ENCODE measurements at places on chromosomes 12 and 14.

GRCh38 chr14:90576981-90577660, 180.3 kb downstream of the CALM1 start:
- DNase-seq, result no peak

DNA sequence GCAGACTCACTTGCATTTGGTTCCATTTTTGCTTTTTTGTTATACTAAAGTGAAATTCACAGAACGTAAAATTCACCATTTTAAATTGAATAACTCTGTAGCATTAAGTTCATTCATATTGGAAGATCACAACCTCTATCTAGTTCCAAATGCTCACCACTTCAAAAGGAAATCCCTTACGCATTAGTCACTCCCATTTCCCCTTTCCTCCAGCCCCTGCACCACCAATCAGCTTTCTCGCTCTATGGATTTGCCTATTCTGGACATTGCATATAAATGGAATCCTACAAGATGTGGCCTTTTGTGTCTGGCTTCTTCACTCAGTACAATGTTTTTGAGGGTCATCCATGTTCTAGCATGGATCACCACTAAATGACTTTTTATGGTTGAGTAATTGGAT, 294.5 kb downstream of the KSR2 start:
- no peak for DNase-seq

- DNase-seq, result no peak
Observed at GRCh38 chr12:110431957-110432587, 18.1 kb downstream of the ARPC3 start.

DNA sequence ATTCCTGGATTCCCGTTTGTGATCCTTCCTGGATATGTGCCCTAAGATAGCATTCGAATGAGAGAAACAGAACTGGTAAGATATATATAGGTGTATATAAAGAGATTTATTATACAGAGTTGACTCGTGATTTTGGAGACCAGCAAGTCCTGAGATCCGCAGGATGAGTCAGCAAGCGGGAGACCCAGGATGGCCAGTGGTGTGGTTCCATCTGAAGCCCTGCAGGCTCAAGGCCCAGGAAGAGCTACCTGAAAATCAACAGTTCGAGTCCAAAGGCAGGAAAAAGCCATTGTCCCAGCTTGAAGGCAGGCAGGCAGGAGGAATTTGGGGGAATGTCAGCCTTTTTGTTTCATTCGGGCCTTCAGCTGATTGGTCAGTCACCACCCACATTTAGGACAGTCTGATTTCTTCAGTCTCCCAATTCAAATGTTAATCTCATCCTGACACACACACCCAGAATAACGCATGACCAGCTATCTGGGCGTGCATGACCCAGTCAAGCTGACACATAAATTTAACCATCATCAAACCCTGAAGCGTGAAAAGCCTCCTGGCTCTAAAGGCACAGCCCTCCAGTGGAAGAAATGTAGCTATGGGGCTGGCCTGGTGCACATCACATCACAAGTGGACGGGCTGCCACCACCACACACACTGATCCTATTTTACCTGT, 44.3 kb downstream of the TUNAR start:
- no peak for DNase-seq

DNA sequence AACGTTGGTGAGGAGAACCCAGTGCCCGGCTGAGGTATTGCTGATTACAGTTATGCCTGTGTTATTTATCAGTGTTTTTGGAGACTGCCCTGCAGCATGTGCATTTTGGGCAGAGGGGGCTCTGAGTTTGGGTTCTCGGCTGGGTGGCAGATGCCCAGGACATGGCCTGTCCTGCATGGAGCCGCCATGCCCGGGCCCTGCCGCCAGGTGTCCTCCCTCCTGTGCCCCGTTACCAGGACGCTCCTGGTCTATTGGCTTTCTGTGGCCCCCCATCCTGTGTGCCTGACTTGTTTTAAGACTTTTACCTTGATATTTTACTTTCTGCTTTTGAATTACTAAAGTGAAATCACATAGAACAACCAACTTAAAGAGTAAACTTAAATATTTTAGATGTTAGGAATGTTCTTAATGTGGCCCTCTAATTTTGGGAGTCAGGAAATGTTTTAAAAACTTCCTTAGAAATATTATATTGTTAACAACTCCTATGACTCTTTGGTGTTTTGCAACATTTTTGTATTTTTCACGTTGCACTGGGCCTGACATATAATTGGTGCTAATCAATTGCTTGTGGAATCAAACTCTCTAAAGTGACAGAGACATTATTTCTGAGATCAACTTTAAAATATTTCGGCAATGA, 51.8 kb downstream of the PRIMA1 start:
- DNase-seq, result no peak

DNA sequence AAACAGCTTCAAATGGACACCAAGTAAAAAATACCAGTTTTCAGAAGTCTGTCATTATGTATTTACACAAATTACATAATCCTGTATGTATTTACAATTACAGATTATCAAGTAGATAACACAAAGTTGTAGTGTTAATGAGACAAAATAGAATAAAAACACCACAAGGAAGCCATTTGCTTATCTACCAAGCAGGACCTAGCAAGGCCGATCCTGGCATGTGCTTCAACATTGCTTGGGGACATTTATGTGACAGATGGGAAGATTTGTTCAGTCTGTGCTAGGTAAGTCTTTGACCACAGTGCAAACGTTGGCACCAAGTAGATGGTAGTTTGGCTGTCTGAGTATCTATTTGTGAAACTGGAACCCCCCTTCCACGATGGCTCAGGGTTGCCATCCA, 35.8 kb downstream of the BCAT1 start:
- DNase-seq, result no peak

DNA sequence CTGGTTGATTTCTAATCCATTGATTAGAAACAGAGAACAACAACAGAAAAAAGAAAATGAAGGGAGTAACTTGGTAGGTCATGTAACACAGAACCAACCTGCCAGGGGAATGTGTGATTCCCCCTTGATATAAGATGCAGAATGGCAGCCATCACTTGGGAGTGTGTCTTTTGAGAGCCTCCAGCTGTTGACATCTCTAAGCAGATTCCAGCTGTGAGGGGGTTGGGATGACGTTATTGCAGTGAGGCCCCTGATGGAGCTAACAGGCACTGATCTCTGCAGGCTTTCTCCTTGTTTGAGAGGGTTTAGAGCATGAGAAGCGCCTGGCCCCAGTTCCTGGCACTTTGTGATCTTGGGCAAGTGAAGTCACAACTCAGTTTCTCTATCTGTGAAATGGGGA, 124.9 kb downstream of the PELI2 start:
- DNase-seq, result no peak

GRCh38 chr14:37583358-37584210, 11.5 kb downstream of the FOXA1 start:
- no peak for DNase-seq

DNA sequence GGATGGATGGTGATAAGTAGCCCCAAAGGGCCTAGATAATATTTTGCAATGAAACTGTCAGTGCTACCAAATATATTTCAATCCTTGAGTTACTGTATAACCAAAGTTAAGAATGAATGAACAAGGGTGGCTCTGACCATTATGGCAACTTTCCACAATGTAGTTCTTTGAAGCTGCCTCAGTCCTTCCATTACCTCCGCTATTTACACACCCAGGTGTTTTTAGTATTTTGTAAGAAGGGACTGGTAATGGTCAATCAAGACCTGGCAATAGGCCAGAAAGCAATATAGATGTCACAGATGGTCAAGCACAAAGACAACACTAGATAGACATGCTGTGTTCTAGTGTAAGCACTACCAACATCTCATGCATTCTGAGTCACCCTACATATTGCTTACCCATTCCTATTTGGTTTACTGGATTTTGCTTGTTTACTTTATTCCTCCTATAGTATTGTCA, 16.3 kb downstream of the DUSP16 start:
- peak; percentile 80 for DNase-seq

GRCh38 chr12:7451756-7452155, 7.8 kb upstream of the CD163L1 start:
- DNase-seq, result no peak

- no peak for DNase-seq
Observed at GRCh38 chr12:103901518-103902173, 28.6 kb upstream of the HSP90B1 start.

DNA sequence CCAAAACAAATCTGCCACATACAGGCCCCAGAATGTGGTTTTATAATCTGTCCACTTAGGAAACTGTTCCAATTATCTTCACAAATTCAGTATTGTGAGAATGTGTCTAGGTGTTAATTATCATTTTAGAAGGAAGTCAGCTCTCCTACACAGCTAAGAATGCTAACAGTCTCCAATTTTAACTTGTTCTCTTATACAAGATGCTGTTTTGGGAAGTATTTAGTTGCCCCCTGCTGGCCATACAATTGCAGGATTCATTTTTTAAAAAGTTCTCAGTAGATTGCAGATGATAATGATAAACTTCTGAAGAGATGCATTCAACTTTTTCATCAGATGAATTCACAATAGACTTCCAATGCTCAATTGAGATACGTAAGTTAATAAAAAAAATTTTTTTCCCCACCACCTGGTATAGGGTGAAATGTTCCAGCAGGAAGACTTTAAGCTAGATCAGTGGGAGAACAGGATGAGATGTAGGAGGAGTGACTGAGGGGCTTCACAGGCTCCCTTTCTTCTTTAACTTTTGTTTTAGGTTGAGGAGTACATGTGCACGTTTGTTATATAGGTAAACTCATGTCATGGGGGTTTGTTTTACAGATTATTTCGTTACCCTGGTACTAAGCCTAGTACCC, 27.3 kb upstream of the OSBPL8 start:
- peak; percentile 55 for DNase-seq

- no peak for DNase-seq
Observed at GRCh38 chr12:92385296-92385695, 239.7 kb upstream of the BTG1 start.

GRCh38 chr14:72680853-72681640, 212.9 kb downstream of the DPF3 start:
- DNase-seq, result peak; percentile 17

- DNase-seq, result peak; percentile 77
Observed at GRCh38 chr14:68174446-68174845, 354.9 kb downstream of the RAD51B start.

DNA sequence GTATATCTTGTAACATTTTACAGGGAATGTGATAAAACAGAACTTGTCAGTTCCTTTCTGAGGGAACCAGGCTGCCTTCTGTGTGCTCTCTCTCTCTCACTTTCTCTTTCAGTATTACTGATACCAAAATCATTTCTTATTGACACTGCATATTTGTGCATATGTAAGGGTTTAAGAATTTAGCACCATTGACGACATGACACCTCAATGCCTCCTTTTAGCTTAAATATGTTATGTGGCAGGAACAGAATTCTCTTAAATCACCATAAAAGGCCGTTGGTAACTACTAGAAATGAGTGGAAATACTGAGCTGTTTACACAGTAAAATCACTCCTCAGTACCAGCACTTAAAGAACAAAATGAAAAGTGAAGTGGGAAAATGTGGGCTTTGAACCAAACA, 457.7 kb upstream of the SYT1 start:
- DNase-seq, result peak; percentile 35

- DNase-seq, result peak; percentile 7
Observed at GRCh38 chr14:73393375-73393774, 65.0 kb downstream of the NUMB start.
